ENCODE measurements at places on chromosomes 4 and X.

GRCh38 chr4:117447925-117448324 is 362.5 kb upstream of the TRAM1L1 start:
- no peak for DNase-seq

- DNase-seq = no peak
Observed at GRCh38 chrX:128599632-128600031, 547.4 kb upstream of the ACTRT1 start.

- DNase-seq = no peak
Observed at GRCh38 chr4:1597021-1597931, 86.8 kb downstream of the FAM53A start.

DNA sequence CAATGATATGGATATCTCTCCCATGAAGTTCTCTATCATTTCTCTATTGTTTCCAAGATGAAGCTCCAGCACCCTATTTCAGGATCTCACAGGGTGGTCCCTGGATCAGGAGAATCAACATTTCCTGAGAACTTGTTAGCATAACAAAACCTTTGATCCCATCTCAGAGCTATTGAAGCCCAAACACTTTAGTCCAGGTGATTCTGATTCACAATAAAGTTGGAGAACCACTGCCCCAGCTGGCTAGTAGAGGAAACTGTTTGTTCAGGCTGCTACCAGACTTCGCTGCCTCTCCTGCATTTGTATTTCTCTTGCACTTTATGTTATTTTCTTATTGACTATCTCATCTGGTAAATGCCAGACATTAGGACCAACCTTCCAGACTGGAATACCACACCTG is 65.4 kb downstream of the CEP44 start:
- DNase-seq = no peak

DNA sequence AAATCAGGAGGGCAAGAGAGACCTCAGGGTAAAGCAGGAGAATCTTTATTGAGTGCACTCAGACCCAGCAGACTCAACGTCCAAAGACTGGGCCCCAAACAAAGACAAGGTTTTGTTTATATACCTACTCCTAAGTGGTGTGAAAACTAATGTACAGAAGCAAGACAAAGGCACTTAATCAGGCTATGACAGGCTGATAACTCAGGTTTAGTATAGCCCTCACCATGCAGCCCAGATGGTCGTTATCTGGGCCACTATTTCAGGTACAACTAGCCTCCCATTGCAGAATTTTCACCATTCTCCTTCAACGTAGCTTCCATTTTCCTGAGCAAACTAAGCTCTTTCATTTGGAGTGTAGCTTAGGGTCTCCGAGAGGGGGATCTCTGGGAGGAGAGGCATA is 36.9 kb downstream of the SULT1E1 start:
- DNase-seq = no peak

- no peak for DNase-seq
Observed at GRCh38 chr4:95627709-95628108, 78.9 kb upstream of the UNC5C start.

DNA sequence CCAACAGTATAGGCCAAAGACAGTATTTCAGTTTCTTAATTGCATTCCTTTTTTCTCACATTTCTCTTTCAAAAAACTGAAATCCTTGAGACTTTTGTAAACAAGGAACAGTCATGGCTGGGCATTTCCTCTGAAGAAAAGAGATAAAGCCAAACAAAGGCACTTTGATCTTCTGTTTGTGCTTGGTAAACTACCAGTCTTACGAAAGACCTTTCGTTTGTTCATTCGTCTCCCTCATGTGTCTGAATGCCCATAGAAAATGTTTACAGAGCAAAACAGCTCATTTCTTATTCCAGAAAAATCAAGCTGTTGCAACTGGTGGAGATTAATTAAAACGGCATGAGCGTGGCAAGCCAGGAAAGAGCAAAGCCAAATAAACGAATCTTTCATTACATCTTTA is 178.0 kb downstream of the GASK1B start:
- no peak for DNase-seq

DNA sequence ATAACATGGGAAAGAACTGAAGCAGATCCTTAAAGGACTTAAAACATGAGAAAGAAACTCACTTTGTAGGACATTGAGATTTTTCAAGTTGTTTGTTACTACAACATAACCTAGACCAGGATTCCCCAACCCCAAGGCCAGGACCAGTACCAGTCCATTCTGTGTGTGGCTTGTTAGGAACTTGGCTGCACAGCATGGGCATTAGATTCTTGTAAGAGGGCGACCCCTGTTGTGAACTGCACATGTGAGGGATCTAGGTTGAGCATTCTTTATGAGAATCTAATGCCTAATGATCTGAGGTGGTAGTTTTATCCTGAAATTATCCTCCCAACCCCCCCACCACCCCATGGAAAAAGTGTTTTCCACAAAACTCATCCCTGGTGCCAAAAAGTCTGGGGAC is 566.1 kb downstream of the KCTD8 start:
- DNase-seq = no peak

- DNase-seq = no peak
Observed at GRCh38 chr4:39046249-39046648, 14.0 kb upstream of the TMEM156 start.

DNA sequence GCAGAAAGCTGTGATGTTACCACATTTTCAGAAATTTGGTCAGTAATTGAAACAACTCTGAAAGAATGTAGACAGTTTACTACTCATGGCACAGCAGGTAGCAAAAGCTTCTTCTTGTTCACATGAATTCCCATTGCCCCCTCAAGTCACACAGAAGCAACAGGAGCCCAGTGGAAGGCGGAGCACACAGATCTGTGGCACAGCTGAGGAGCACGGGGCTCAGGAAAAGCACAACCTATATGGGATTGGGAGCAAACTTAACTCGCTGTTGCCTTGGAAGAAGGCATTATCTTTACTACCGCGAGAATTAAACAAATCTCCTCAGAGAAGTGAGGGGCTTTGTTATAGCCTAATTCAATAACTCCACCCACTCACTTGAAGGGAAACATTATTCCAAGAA is 358.5 kb downstream of the SPOCK3 start:
- no peak for DNase-seq

DNA sequence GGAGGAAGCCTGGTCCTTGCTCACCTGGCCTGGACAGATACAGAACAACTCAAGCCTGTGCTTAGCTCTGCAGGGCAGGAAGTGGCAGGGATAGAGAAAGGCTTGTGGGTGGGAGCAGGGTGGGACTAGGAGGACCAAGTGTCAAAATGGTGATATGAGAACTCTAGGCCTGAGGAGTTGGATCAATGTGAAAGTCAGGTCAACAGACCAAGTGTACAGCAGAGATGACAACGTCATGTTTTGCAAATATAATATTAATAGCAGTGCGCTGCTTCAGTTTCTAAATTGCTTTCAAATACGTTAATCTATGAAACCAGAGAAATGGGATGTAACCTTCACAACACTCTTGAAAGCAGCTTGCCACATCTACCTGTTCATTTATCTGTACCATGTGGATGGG is 114.2 kb upstream of the MAP3K15 start:
- DNase-seq = no peak

DNA sequence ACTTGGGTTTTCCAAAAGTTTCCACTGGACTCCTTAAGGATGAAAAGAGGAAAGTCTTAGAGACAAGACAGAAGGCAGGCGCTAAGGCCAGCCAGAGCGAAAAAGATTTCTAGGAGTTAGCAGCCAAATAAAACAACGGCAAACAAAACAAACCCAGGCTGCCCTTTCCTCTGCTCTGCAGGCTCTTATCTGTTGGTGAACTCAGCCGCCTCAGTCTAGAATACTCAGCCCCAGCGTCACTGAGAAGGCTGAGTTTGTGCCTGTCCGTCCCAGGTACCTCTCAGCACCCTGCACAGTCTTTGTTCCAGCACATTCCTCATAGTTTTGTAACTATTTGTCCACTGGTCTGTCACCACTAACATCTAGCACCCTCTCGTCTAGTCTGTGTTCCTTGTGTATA is 75.6 kb upstream of the FAM9C start:
- no peak for DNase-seq

GRCh38 chr4:87985097-87985886 is 9.8 kb downstream of the SPP1 start:
- DNase-seq = no peak

GRCh38 chrX:19744231-19744630 is 143.2 kb downstream of the SH3KBP1 start:
- no peak for DNase-seq

- DNase-seq = no peak
Observed at GRCh38 chrX:70257423-70258288, 2.3 kb downstream of the P2RY4 start.

DNA sequence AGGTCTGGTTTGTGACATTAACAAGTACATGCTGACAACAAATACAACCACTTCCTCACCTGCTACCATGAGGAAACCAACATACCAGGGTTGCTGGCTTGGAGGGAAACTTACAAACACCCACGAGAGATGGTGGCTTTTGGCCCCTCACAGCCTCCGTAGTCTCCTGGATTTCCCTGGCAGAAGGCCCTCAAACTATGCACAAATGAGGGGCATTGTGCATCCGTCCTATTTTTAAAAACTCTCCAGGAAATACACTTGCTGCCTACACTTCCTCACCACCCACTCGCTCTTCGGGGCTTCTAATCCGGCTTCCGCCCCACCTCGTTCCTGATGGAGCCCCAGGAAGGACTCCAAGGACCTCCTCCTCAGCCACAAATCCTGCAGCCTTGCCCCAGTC is 355.0 kb upstream of the GATB start:
- no peak for DNase-seq

- no peak for DNase-seq
Observed at GRCh38 chr4:101807351-101807750, 16.8 kb downstream of the BANK1 start.

DNA sequence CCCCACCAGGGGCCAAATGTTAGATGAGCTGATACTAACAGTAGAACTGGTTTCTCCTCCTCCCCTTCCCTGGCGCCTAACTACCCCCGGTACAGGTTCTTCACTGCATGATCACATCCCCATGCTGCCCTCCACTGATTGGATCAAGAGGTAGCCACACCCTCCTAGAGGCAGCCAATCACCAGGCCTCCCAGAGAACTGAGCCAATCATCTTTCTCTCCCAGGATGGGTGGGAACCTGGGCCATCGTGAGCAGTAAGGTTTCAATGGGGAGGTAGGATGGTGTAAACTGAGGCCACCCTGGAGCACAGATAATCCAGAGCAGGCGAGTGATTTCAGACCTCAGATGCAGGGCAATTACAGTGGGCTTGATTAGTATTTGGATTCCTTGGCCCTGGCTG is 64.2 kb downstream of the PPP2R2C start:
- DNase-seq = no peak

DNA sequence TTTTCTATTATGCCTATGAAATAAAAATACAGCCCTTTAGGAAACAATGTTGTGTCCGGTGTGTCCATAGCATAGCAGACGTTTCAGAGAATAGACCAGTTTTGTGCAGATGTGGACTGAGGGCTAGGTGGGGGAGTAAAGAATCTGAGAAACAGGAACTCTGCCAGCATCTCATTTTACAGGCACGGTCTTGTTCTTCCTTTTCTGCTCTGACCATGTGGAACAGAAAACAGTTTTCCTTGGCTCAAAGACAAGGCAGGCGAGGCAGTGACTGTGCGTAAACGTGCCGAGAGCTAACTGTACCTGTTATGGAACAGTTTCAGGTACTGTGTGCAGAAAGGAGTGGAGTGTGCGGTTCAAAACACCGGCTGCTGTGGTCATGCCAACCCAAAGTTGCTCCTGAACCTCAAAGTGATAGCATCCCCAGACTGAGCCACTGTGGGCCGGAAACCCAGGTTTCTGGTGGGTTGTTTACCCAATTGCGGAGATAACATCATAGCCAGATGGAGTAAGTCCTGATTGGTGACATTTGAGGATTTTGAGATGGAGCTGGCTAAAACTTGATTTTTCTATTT is 20.2 kb downstream of the CNGA2 start:
- DNase-seq = no peak

- DNase-seq = no peak
Observed at GRCh38 chrX:13254076-13254785, 65.6 kb downstream of the ATXN3L start.

GRCh38 chrX:54093571-54093970 is 49.3 kb upstream of the PHF8 start:
- DNase-seq = no peak

GRCh38 chr4:83929550-83929949 is 393.6 kb downstream of the GPAT3 start:
- no peak for DNase-seq

GRCh38 chrX:134338527-134338926 is 101.5 kb downstream of the CCDC160 start:
- DNase-seq = no peak

DNA sequence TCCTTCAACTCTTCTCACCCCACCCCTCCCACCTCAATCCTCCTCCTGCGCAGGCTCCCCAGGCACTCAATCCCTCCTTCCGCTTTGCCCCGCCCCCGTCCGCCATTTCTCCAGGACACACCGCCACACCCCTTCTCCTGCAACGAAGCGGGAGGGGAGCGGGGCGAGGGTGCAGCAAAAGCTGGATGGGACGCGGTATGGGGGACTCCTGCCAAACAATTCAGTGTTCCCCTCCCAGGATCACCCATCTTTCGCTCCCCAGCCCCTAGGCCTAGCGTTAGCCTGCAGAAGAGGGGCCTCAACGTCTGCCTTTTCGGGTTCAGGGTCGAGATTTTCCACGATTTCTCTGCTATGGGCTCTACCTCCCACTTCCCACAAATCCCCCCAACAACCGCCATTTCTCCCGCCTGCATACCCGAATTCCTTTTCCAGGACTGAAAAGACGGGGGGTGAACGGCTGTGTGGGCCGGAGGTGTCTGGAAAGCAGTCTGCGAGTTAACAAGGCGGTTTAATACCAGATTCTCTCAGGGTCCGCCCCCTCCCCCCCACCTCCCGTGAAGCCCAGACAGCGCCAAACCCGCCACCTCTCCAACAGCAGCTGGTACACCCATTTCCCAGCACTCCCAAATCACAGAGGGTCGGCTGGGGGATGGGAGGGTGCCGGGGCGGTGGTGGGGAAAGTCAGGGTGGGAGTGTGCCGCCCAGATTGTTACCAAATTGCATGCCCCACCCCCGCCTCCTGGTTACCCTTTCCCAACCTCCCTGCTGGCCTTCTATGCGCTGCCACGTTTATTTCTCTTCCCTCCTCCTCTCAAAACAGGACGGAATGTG is 774 bp downstream of the ARMCX2 start:
- DNase-seq = peak; percentile 37

DNA sequence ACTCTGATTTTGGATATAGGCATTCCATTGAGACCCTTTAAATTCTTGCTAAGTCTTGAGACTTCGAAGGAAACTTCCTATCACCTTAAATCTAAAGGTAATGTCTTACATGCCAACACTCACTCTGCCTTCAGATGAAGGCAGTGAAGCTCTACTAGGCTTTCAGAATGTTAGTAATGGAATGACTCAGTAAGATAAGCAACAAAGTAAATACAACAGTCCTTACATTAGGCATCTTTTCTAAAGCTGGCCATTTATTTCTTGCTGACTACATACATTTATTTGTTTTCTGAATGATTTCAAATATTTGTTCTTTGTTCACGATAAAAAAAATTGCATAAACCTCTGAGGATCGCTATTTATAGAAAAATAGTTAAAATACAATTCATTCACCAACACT is 43.5 kb downstream of the ASIC5 start:
- DNase-seq = no peak
